ENCODE measurements at places on chromosomes 2 and 18. TPM values are rescaled to one million over a fixed set of nuclear protein-coding genes. Genes with fewer than 3 reads are reported as not detected.

The NR4A2 gene
- total RNA-seq: 29.7 TPM

The SERPINB11 gene
- total RNA-seq: not detected

The CHRNA1 gene
- total RNA-seq: not detected

The SCN7A gene
- not detected for total RNA-seq

The CCDC148 gene
- total RNA-seq: not detected

The KCNG2 gene
- not detected for total RNA-seq

The TBR1 gene
- not detected for total RNA-seq

The NLRC4 gene
- not detected for total RNA-seq

The STARD6 gene
- total RNA-seq: not detected

The TMEM247 gene
- not detected for total RNA-seq

Data from activated naive CD4-positive, alpha-beta T cell treated with anti-CD3 and anti-CD28 coated beads for 36 hours (primary cell).